Metanephros (tissue), 2 donors: ENCODE measurements at places on chromosomes 16 and 17. TPM values are rescaled to one million over a fixed set of nuclear protein-coding genes. Genes with fewer than 3 reads are reported as not detected.

The NACA2 gene
- not detected for total RNA-seq

The NDRG4 gene
- 8.5 TPM for total RNA-seq

The CDIP1 gene
- total RNA-seq, result 16.6 TPM

The GAS2L2 gene
- 0.06 TPM for total RNA-seq

The KLHL36 gene
- total RNA-seq, result 59.6 TPM

The MMP15 gene
- total RNA-seq, result 20.7 TPM

The TBX6 gene
- total RNA-seq, result 1.1 TPM

The C16orf54 gene
- 1.4 TPM for total RNA-seq
